ENCODE measurements at places on chromosomes 3 and 15.
A peak's percentile ranks its signal among the peaks of the same experiment; 100 is the strongest.

DNA sequence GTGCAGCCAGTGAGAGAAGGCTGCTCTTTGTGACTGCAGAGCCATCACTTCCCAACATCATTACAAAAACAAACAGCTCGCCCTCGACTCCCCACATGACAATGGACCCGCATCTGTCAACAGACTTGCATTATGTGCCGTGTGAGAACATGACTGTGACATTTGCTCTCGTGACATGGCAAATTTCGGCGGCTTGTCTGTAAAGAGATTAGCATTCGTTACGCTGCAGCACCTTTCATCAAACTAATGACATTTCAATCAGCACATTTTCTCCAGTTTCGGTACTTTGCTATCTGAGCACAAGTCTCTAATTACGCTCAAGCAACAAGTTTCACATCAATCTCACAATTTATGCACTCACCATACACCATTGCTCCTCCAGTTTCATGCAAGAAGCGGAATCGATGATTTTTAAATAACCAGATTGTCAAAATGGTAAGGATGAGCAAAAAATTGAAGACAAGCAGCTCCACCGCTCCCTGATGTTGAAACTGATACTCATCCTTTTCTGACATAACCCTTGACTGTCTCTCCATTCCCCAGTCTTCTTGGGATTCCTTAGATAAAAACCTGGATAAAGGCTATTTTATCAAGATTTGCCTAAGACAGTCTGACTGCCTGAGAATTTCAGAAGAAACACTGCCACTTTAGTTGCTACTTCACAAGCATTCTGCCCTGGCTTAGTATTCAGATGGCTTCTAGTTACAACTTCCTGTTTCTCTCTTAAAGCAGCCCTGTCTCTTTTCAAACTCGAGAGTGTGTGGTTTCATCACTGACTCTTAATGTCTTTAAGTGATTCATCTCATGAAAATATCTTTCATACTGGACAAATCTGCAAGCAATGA is at the start of gene SLC9A9:
SLC9A9 (minus strand) TSS at position 682 of the 845 bp plus-strand sequence; CDS start at position 536, 146 bp downstream.
- DNase-seq: peak; percentile 27

DNA sequence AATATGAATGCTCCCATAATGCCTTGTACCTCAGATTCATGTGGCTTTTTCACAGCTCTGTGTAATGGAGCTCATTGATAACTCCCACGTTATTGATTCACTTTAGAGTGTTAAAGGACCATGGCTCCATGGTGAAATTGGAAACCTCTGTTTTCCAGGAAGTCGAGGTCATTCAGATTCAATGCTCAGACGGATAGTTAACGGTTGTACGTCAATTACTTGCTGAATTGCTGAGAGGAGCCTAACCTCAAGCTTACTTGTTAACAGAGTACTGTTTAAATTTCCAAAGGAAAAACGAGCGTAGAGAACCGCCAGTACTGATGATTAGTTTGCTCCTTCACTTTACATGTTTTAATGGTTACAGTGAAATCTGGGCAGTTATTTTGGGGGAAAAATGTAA is 11.1 kb downstream of the ABHD17C start:
- no peak for DNase-seq

- DNase-seq: no peak
These were observed 690.7 kb downstream of the TUSC7 start for GRCh38 chr3:117400303-117400702.

DNA sequence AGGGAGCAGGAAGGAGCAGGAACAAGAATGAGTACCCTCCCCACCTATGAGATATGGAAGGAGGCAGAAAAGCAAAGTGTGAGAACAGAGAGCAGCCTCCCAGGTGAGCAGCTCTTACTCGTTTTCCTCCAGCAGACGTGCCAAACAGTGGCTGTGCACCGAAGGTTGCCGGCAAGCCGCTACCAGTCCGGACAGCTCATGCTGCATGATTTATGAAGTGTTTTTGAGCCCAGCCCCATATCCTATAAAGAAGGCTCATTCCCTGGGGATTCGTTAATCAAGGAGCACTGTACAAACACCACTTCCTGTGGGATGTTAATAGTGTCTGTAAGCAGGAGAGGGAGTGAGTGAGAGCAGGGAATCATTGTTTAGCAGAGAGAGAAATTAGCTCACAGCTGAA is 118.3 kb upstream of the FOXB1 start:
- DNase-seq: no peak

DNA sequence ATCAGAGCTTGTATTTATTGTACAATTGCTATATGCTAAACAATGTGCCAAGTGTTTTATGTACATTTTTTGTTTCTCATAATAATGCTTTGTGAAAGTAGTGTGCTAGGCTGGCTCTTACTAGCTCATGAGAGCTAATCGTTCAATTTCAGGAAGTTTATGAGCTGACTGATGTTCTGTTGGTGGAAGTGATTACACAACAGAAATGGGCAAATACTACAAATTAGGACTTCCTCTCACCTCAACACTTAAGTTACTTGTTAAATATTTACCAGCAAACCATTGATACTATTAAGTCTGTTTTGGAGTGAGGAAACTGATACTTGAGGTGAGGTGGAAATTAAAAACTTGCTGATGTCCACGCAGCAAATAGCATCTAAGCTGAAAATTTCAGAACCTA is 32.3 kb downstream of the SLC9C1 start:
- DNase-seq: no peak

GRCh38 chr3:193704431-193704830 is 111.4 kb downstream of the OPA1 start:
- DNase-seq: no peak

- DNase-seq: no peak
These were observed 1.5 kb upstream of the SNX22 start for GRCh38 chr15:64149893-64150578.

DNA sequence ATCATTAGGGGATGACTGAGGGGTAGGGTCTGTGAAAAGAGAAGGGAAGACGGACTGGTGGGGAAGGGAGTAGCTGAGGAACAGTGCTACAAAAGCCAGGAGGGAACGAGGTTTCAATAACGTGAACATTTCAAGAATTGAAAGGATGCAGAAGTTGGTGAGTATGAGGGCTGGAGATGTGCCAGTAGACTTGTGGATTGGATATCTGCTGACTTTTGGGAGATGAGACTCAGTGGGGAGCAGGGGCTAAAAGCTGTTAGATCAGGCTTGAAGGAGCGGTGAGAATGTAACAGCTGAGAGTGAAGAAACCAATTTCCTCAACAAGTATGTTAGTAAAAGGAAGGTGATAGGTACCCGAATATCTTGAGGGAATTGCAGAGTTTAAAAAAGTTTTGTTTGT is 65.2 kb downstream of the GTPBP8 start:
- DNase-seq: no peak

- DNase-seq: no peak
These were observed 47.6 kb downstream of the PSMD6 start for GRCh38 chr3:63975723-63976122.

DNA sequence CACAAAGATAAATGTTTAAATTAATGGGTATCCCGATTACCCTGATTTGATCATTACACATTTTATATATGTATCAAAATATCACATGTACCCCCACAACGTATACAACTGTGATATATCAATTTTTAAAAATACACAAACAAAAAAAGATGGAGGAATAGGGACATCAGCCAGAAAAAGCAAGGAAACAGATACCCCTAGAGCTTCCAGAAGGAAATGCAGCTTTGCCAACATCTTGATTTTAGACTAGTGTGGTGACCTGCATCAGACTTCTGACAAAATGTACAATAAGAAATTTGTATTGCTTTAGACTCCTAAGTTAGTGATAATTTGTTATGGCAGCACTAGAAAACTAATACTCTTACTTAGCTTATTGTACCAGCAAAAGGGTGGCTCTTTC is 483.8 kb downstream of the TUSC7 start:
- DNase-seq: no peak

GRCh38 chr3:179268400-179269051 is 17.6 kb upstream of the KCNMB3 start:
- no peak for DNase-seq

- DNase-seq: no peak
These were observed 1189.5 kb downstream of the ZPLD1 start for GRCh38 chr3:103624271-103624670.

GRCh38 chr3:190118438-190118837 is 2.3 kb downstream of the P3H2 start:
- no peak for DNase-seq

DNA sequence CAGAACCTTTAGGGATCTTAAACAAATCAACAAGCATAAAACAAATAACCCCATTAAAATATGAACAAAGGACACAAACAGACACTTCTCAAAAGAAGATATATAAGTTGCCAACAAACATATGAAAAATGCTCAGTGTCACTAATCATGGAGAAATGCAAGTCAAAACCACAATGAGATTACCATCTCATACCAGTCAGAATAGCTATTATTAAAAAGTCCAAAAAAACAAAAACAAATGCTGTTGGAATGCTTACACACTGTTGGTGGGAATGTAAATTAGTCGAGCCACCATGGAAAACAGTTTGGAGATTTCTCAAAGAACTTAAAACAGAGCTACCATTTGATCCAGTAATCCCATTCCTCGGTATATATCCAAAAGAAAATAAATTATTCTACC is 423.6 kb downstream of the OTOL1 start:
- no peak for DNase-seq

DNA sequence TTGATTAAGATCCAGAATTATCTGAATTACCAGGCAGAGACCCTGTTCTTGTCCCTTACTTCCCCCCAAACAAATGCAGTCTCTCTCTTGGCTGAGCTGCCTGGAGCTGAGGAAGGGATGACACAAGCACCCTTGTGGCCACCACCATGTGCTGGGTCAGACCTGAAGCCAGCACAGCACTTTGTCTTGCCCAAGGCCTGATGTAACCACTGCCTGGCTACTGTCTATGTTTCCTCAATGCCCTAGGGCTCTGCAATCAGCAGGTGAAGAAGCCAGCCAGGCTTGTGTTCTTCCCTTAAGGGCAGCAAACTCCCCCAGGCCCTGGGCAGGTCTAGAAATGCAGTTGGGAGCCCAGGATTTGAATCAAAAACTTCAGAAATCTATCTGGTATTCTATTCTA is 15.8 kb upstream of the CASR start:
- no peak for DNase-seq

DNA sequence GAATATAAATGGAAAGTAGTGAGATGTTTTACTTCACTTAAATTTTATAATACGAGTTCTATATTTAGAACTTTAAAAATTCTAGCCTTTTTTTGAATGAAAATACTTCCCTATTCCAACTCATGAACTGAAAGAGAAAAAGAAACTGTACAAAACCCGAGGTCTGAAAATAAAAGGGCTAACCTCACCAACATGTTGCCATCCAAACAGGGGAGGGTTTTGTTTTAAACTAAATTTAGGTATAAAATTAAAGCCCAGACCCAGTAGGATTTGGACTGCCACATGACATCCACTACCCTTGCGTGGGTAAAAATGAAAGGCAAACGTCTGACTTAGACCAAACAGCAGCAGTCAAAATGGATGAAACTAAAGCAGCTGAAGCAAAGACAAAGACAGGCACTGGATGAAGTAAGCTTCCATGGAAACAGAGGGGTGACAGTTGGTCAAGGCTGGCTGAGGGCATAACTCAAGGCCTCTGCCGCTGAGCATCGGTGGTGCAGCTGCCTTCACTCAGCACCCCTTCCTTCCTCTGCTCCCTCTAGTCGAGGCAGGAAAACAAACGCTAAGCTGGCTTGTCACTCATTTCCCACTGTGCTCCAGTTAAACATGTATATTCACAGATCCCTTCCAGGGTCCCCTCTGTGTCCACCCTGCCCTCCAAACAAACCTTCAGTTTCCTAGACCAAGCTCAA is 58.1 kb downstream of the TM4SF4 start:
- DNase-seq: no peak

GRCh38 chr3:99854756-99855298 is 37.2 kb downstream of the CMSS1 start:
- no peak for DNase-seq

- DNase-seq: no peak
These were observed 160.7 kb downstream of the OR4M2 start for GRCh38 chr15:22240986-22241385.

- DNase-seq: no peak
These were observed 233.4 kb upstream of the THBS1 start for GRCh38 chr15:39347453-39347852.

GRCh38 chr3:49714728-49715550 is 4.5 kb downstream of the AMIGO3 start:
- DNase-seq: no peak

GRCh38 chr3:64104691-64105111 is 81.4 kb upstream of the PSMD6 start:
- DNase-seq: no peak

- no peak for DNase-seq
These were observed 11.4 kb downstream of the SPRED1 start for GRCh38 chr15:38263996-38264395.

DNA sequence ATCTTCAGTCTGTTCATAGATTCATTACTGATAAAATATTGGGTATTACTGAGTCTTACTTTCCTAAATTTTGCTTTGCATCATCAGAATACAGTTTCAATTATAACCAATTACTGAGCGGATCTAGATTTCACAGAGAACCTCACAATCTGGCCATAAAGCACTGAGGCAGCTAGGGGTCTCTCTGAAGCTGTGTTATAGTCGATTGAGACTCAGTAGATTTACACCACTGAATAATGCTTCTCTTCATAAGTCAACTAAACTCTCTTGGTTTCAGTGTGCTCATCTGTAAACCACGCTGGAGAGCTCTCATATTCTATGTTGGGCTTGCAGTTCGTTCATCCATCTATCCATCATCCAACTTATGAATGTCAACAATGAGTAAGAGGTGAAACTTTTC is 180.6 kb downstream of the GREM1 start:
- no peak for DNase-seq

- no peak for DNase-seq
These were observed 57.9 kb upstream of the RNU6-1 start for GRCh38 chr15:67897646-67898339.

DNA sequence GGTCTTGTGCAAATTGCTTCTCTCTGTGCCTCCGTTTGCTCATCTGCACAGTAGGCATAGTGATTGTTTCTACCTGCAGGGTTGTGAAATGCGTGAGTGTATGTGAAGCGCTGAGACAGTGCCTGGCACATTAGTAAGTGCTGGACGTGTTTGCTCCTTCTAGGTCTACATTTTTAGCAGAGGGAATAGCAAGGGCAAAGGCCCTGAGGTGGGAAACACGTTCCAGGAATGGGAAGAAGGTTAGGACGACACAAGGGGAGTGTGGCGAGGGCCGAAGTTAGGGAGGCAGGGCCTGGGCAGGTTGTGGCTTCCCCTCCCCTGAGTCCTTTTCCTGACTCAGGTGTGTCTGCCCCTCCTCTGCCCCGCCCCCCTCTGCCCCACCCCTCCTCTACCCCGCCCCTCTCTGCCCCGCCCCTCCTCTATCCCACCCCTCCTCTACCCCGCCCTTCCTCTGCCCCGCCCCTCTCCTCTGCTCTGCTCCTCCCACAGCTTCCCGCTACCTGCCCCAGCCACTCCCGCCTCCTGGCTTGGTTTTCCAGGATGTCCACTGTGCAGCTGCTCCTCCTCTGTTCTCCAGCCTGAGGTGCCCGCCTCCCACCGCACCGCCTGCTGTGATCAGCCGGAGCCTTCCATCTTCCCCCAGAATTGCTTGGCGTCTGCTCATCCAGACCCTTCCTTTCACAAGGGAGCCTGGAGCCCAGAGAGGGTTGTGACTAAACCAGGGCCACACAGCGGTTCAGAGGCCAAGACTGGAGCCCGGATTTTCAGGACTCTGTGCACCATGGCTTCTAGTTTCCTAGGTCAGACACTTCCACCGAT is 31.1 kb upstream of the SMAD6 start:
- no peak for DNase-seq
